A673 (cell line): ENCODE measurements at places on chromosomes 2 and 18. TPM values are rescaled to one million over a fixed set of nuclear protein-coding genes. Genes with fewer than 3 reads are reported as not detected.

ZBTB7C gene
- total RNA-seq, result 0.07 and 0.32 TPM in 2 replicates

PMS1 gene
- 43.7 and 46.5 TPM in 2 replicates for total RNA-seq

DNA sequence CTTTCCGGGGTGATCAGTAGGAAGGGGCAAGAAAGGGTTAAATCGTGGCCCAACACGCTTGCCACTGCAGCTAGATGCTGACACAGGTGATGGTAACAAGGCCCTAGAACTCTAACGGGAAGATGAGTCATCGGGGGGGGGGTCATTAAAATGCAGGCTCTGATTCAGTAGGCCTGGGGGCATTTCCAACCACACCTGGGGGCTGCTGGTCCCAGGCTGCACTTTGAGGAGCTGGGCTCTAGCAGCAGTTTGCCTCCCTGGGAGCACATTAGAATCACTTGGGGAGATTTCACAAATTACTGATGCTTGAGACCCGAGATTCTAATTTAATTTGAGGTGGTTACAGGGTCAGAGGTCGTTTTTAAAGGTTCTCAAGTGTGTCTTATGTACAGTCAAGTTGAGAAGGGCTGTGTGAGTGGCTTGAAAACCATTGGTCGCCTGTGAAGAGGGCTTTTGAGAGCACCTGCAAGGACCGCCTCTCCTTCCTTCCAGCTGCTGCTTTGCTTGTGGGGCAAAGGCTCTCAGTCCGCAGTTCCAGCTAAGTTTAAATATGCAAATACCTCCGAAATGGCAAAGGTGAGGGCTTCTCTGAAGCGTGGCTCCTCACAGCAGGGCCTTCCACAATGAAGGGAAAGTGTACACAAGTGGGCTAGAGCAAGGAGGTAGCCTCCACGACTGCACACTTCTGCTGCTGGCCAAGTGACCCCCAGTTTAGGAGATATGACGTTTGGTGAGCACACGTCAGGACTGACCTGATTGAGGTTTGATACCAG, 128.0 kb upstream of the MSH6 start:
- H3K36me3 ChIP-seq, result no peaks in the 10 kb centered on the region
- no peak overlapping the region for H3K27ac ChIP-seq
- no peak overlapping the region for H3K4me3 ChIP-seq
- peaks cover 5% of the 10 kb centered on the region for H3K27me3 ChIP-seq
- no peak for DNase-seq
- no peaks in the 10 kb centered on the region for H3K4me1 ChIP-seq

- no peak overlapping the region for H3K4me3 ChIP-seq
- DNase-seq, result no peak
- peaks cover 23% of the 10 kb centered on the region for H3K36me3 ChIP-seq
- no peaks in the 10 kb centered on the region for H3K27me3 ChIP-seq
- peaks cover 5% of the 10 kb centered on the region for H3K4me1 ChIP-seq
- H3K27ac ChIP-seq, result no peak overlapping the region
These were observed 34.9 kb downstream of the NAB1 start for GRCh38 chr2:190683802-190684201.

- H3K36me3 ChIP-seq, result no peaks in the 10 kb centered on the region
- no peak overlapping the region for H3K4me3 ChIP-seq
- H3K27ac ChIP-seq, result no peak overlapping the region
- DNase-seq, result no peak
These were observed 34.9 kb downstream of the SULT1C2 start for GRCh38 chr2:108323619-108324018.

ING5 gene
- total RNA-seq, result 70.3 and 75.5 TPM in 2 replicates

ADRA2B gene
- total RNA-seq, result 0.11 TPM in 1 of 2 replicates, not detected in the other

DSC3 gene
- not detected in 2 replicates for total RNA-seq

DNA sequence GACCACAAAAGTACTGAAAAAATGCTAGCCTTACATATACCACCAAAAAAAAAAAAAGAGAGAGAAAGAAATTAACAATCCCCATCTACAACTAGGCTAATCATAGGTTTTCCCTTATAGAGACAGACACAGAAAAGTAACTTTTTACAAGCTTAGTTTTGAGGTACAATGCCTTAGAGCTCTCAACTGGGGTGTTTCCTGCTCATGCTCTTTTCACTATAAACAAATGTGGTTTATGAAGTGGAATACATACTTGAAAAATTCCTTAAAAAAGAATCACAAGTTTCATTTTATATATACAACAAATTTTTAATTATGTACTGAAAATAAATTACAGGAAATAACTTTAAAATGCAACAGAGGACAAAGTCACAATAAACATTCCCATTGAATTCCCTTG, 82.5 kb downstream of the ATL2 start:
- H3K4me3 ChIP-seq, result no peak overlapping the region
- peaks cover 44% of the 10 kb centered on the region for H3K36me3 ChIP-seq
- no peaks in the 10 kb centered on the region for H3K4me1 ChIP-seq
- no peaks in the 10 kb centered on the region for H3K27me3 ChIP-seq
- H3K27ac ChIP-seq, result no peak overlapping the region

DNA sequence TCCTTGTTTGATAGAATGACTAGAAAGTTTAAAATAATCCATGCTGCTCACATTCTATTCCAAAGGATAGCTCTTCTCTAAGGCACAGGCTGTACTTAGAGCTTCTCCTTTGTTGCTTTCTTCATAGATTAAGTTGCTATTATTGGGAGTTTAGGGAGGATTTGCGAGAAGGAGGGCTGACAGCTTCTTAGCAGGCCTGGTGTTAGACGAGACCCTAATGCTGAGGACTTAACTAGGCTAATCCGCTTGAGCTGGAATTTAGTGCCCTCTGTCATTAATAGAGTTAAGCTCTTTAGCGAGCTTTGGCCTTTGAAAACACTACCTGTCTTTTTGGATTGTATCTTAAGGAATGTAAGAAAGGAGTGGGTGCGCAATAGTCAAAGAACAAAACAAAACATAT, 81.3 kb downstream of the MOGAT1 start:
- no peaks in the 10 kb centered on the region for H3K4me1 ChIP-seq
- H3K4me3 ChIP-seq, result no peak overlapping the region
- no peaks in the 10 kb centered on the region for H3K36me3 ChIP-seq
- H3K27ac ChIP-seq, result no peak overlapping the region
- DNase-seq, result no peak

- H3K4me3 ChIP-seq, result no peak overlapping the region
- no peaks in the 10 kb centered on the region for H3K27me3 ChIP-seq
- peaks cover 27% of the 10 kb centered on the region for H3K4me1 ChIP-seq
- no peak overlapping the region for H3K27ac ChIP-seq
- no peaks in the 10 kb centered on the region for H3K36me3 ChIP-seq
- no peak for DNase-seq
These were observed 505.8 kb upstream of the TNP1 start for GRCh38 chr2:217365656-217366055.

DNA sequence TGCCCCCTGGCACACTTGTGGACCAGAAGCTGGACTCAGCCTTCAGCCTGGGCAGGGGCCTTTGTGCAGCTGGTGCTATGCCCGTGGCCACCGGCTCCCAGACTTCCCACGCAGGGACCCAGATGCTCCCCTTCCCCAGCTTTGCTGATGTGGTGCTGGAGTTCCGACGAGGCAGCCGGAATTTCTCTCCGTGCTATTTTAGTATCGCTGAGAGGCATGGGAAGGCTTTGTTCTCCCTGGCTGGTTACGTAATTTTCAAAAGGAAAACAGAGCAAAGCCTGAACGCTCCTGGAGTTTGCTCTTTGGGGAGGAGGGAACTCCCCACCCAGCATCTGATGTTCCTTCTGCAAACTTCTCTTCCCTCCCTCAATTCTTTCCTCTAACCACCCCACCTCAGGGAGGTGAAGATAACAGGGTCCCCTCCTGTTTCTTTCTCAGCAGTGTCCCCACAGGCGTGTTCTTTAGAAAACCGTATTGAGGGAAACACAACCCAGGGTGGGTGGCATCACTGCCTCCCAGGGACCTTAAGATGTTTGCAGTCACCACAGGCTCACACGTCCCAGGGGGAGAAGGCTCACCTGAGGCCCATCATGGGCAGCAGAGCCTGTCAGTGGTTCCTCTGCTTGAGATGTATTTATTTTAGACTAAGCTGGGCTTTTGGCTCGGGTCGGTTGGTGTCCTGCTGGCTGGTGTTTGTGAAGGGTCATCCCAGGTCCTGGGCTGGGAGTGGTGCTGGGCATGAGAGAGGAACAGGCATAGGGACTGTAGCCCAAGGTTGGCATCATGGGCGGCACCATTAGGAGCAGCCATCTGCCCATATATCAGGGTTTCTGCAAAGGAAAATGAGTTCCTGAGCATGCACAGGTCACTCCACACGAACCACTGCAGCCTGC, 95.0 kb downstream of the MAPK4 start:
- H3K36me3 ChIP-seq, result no peaks in the 10 kb centered on the region
- no peak overlapping the region for H3K27ac ChIP-seq
- no peaks in the 10 kb centered on the region for H3K4me1 ChIP-seq
- H3K4me3 ChIP-seq, result no peak overlapping the region
- no peaks in the 10 kb centered on the region for H3K27me3 ChIP-seq
- DNase-seq, result no peak

CXCR1 gene
- not detected in 2 replicates for total RNA-seq

IL36B gene
- total RNA-seq, result not detected in 2 replicates

DNA sequence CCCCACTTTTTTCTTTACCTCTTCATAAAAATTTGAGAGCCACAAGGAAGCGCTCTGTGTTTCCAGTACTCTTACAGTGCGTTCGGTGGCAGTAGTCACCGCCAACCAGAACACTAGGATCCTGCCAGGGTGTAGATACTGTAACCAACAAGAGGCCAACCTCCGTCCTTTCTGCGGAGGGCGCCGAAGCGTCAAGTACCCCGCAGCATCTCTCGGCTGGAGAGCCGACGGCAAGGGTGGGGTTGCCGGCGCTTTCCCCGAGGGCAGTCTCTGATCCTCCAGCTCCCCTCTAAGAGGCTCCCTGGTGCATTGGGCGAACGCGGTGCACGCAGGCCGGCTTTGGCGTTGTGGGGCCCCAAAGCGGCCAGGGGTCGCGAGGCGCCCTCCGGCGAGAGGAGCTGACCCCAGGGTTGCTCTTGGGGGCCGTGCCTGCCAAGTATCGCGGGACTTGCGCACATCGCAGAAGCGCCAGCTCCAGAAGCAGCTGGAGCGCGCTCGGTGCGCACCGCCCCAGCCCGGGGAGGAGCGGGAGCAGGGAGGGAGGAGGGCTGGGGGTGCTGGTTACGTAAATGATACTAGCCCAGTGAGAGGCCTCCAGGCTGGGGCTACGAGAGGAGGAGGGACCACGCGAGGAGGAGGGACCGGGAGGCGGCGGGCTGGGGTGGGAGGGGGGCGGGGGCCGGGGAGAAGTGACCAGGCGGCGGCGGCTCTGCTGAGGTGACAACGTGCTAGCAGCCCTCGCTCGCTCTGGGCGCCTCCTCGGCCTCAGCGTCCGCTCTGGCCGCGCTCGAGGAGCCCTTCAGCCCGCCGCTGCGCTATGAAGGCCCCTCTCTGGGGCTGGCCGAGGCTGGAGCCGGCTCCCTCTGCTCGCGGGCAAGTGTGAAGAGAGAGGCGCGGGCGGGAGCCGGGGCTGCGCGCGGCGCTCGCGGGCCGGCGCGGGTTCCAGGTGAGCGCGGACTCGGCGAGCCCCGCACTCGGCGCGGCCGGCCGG, at the start of gene GALNT13:
Gene GALNT13, plus strand, starts transcription at position 692 of the 991 bp plus-strand sequence.
- no peak within 1 kb of the TSS for H3K27ac ChIP-seq
- no peak for DNase-seq
- peaks cover 65% of the 10 kb centered on the region for H3K27me3 ChIP-seq
- no peak within 1 kb of the TSS for H3K4me3 ChIP-seq
- no peaks in the 10 kb centered on the region for H3K36me3 ChIP-seq

COX7A2L gene
- total RNA-seq, result 85.2 and 85.4 TPM in 2 replicates

RAX gene
- total RNA-seq, result 18.3 and 19.3 TPM in 2 replicates

- H3K36me3 ChIP-seq, result peaks cover 6% of the 10 kb centered on the region
- H3K4me1 ChIP-seq, result no peaks in the 10 kb centered on the region
- H3K27me3 ChIP-seq, result no peaks in the 10 kb centered on the region
- no peak overlapping the region for H3K27ac ChIP-seq
These were observed 46.1 kb upstream of the PTH2R start for GRCh38 chr2:208360259-208361076.

DNA sequence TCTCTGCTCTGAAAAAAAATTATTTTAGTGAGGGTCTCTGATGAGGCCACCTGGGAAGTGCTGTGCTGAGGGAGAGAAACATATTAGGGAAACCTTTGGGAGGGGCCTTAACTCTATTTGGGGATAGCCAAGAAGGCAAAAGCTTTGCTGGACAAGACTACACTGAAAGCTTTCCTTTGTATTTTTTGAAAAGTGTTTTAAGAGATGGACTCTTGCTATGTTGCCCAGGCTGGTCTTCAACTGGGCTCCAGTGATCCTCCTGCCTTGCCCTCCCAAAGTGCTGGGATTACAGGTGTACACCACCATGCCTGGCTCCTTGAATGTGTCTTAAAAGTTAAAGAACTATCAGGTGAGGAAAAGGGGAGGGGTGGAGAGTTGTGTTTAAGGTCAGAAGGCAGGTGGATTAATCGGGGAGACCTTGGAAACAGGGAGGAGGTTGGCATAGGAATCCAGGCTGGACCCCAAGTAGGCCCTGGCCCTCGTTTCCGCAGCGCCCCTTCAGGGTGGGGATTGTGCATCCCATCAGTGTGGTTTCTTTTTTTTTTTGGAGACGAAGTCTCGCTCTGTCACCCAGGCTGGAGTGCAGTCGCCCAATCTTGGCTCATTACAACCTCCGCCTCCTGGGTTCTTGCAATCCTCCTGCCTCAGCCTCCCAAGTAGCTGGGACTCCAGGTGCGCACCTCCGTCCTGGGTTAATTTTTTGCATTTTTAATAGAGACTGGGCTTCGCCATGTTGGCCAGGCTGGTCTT, 92.1 kb downstream of the MYCN start:
- no peaks in the 10 kb centered on the region for H3K27me3 ChIP-seq
- peaks cover 8% of the 10 kb centered on the region for H3K4me1 ChIP-seq
- no peak for DNase-seq

CTAGE1 gene
- total RNA-seq, result not detected in 2 replicates

GRCh38 chr2:188207554-188207953, 84.1 kb upstream of the GULP1 start:
- H3K4me1 ChIP-seq, result no peaks in the 10 kb centered on the region
- H3K4me3 ChIP-seq, result no peak overlapping the region
- no peaks in the 10 kb centered on the region for H3K36me3 ChIP-seq
- no peak overlapping the region for H3K27ac ChIP-seq
- H3K27me3 ChIP-seq, result no peaks in the 10 kb centered on the region

DNA sequence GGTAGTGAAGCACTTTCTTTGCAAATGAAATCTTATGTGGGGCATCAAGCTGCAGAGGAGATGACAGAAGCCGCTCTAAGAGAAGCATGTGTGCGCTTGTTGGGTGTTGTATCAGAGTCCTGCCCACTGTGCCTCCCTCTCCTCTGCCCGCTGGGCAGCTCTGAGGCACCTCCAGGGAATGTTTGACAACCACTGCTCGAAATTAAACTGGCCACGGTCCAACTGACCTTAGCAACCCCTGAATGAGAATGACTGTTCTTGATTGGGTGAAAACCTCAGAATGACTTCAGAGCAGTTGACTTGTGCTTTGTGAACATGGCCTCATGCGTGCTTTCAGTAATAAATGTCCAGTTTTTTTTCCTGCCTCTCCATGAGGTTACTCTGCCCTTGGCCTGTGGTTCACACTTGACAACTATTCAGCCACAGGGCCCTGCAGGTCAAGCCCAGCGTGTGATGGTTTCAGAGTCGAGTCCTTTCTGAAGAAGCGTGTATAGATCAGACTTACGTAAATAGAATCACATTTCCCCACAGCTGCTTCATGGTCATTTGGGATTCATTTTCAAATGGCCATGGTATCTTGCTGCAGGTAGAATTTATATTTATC, 94.9 kb downstream of the SLC4A3 start:
- no peaks in the 10 kb centered on the region for H3K27me3 ChIP-seq
- H3K4me3 ChIP-seq, result no peak overlapping the region
- H3K27ac ChIP-seq, result no peak overlapping the region
- H3K4me1 ChIP-seq, result peaks cover 4% of the 10 kb centered on the region
- no peaks in the 10 kb centered on the region for H3K36me3 ChIP-seq

GRCh38 chr2:26959331-26959730, 11.1 kb upstream of the MAPRE3 start:
- H3K27me3 ChIP-seq, result no peaks in the 10 kb centered on the region
- H3K36me3 ChIP-seq, result no peaks in the 10 kb centered on the region
- H3K27ac ChIP-seq, result no peak overlapping the region
- no peak overlapping the region for H3K4me3 ChIP-seq
